ENCODE measurements at places on chromosomes 16 and 17.

- peak; percentile 79 for DNase-seq
Observed at GRCh38 chr17:81579821-81580321, 27.7 kb upstream of the FAAP100 start.

DNA sequence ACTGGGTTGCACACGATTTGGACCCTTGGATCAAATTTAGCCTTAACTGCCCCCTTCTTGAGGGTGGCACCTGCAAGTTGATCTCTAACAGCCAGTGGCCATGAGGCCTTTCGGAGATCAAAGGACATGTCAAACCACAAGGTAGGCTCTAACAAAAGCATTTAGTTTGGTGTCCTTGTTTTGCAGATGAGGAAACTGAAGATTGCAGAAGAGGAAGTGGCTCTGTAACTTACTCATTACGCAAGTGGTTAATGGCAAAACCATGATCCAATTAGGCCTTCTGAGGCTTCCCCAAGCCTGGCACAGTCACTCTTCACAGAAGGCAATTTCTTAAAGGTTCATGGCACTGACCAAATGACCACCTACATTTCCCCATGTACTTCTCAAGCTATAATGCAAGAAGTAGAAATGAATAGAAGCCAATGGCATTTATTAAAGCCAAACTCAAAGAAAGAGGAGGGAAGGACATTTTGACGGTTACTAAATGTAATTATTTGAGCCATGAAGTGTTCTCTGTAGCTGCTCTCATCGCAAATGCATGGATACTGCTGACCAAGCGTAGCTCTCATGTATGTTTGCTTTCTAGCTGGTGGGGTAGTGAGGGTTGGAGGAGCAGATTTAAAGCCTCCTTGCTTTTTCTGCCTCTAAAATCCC, 32.8 kb upstream of the ABCC12 start:
- no peak for DNase-seq

DNA sequence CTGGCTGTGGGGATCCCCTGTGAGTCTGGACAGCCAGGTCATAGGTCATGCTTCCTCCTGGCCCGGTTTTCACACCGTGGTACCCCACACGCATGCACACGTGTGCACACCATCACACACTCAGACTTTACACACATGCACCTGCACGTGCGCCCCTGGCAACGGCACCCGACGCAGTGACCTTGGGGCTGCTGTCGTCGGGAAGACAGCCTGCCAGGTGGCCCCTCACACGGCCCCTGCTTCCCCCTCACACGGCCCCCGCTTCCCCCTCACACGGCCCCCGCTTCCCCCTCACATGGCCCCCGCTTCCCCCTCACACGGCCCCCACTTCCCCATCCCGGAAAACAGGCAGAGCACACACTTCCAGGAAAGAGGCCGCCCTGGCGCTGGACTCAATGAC, 45.1 kb downstream of the CBFA2T3 start:
- DNase-seq, result no peak

GRCh38 chr16:19853132-19853741, 31.4 kb downstream of the GPRC5B start:
- DNase-seq, result no peak

DNA sequence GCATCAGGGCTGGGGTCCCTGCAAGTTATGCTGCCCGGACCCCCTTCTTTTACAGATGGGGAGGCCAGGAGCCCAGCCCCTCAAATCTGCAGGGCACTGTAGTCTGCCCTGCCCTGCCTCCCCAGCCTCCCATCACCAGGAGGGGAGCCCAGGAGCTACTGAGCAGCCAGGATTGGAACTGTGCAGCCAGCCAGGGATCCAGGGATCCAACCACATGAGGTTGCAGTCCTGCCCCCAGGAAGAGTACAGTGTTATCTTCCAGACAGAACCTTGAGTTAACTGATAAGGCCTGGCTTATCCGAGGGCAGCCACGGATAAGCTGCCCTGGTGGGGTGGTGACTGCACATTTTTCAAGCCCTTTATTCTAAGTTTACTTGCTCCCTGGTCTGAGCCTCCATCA, 11.4 kb upstream of the NDRG4 start:
- DNase-seq, result no peak

GRCh38 chr17:9414471-9414870, 161.1 kb downstream of the STX8 start:
- DNase-seq, result no peak

DNA sequence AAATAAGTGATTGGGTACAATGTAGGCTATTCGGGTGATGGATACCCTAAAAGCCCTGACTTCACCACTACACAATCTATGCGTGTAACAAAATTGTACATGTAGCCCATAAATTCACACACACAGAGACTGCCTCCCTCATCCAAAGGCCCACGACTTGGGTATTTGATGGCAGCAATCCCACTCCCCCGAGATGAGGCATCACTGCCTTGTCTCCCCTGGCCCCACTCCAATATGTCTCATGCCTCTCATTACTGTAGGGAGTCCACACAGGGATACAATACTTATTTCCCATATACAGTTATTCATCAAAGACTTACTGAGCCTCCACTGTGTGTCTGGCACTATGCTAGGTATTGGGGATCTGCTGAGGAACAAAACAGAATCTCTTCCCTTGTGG, 192.6 kb downstream of the CBLN1 start:
- no peak for DNase-seq

DNA sequence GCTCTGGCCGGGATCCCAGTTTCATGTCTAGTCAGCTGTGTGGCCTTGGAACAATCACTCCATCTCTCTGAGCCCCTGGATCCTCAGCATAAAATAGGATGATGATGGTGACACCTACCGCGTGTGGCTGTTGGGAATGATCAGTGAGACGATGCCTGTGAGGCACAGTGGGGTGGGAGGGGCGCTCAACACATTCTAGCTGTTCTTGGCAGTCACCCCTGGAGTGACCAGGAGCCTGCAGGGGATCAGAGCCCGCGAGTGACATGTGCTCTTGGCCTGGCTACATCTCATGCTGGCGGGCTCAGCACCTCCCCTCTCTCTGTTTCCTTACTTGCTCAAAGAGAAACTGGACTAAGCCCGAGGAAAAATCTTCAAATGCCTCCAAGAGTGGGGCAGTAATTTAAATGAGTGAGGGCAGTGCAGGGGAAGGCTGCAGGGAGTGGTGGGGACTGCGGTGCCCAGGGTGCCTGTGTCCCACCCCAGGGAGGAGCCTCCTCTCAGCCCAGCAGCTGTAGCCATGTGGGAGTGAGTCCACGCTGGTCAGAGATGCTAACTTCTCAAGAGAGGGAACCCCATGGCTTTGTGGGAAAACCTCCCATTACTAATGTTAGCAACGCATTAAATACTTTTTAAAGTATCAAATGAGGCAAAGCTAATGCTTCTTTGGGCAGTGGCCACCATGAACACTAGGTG, 23.1 kb upstream of the DOK4 start:
- no peak for DNase-seq

- peak; percentile 56 for DNase-seq
Observed at GRCh38 chr16:74226338-74226954, 70.2 kb upstream of the PSMD7 start.

All from fibroblast of upper back skin (primary cell).